ENCODE measurements at places on chromosomes 1 and 21.
A peak's percentile ranks its signal among the peaks of the same experiment; 100 is the strongest.

- no peak for DNase-seq
Observed at GRCh38 chr1:201893431-201893830, 4.7 kb downstream of the SHISA4 start.

GRCh38 chr1:41682845-41683625 lies 198.6 kb upstream of the EDN2 start:
- no peak for DNase-seq

DNA sequence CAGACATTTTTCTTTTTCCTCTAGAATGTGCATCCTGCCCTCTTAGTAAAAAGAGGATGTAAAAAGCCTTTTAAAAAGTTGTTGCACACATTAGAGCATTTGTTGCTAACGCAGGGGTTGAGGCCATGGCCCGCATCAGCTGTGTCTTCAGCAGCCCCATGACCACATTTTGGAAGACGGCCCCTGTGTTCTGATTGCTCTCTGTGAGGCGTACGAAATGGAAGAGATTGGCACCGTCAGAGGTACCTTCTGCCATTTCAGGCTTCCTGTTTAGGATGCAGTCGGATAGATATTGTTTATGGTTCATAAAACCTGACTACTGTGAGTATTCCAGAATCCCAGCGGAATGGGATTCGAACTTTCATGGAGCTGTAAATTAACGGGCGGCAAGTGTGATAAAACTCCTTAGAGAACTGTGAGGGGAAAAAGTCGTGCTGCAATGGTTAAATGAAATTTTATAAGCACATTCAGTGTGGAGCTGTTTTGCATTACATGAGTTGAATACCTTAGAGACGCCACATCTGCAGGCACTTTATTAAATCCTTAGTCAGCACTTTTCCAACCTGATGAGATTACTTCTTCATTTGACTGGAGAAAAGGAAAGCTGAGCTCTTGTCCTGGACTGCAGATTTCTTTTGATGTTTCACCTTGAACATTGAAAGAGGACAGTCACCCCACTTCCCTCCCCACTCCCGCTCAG lies 273.9 kb downstream of the TM2D1 start:
- DNase-seq = peak; percentile 82

DNA sequence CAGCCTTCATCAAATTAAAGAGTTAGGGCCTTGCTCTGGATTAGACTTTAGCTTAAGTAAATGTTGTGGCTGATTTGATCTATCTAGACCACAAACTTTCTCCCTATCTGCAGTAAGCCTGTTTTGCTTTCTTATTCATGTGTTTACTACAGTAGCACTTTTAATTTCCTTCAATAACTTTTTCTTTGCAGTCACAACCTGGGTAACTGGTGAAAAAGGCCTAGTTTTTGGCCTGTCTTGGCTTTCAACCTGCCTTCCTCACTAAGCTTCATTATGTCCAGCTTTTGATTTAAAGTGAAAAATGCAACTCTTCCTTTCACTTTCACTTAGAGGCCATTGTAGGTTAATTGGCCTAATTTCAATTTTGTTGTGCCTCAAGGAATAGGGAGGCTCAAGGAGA lies 12.5 kb upstream of the LPGAT1 start:
- DNase-seq = no peak

DNA sequence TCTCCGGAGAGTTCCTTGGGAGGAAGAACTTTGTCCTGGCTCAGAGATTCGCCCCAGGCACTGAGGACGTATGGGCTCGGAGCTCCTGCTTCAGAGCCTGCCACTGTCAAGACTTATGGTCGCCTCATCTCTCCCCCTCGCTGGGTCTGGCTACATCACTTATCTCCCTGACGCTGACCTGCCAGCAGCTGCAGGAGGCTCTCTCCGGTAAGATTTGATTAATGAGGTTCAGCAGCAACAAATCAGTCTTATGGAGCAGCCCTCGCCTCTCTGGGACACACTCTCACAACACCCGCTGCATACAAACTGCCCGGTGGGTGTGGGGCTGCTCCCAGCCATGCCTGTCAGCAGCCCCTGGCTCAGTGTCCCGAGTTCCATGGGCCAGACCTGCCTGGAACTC lies 297.8 kb downstream of the RRAGC start:
- no peak for DNase-seq

GRCh38 chr1:36523850-36524249 lies 41.1 kb upstream of the CSF3R start:
- DNase-seq = no peak

DNA sequence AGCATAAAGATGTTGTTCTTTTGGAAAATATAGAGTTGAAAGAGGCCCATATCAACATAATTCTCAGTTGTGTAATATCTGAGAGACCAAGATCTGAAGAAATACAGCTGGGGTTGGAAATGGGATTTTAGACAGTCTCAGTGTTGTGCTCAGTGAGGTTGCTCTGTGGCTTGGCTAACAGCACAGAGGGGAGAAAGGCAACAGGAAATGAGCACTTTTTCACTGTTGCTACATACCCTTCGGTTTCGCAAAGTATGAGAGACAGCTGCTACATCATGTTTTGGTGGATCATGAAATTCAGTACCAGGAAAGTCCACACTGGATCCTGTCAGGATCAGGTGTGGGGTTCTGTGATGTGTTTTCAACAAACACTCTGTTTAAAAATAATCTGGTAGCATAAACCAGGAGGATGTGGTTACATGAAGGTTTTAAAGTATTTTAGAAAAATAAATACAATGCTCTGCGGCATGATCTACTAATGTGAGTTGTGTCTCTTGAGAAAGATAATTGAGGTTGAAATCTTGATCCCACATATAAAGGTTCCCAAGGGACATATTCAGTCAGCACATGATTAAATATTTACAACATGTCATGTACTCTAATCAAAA lies 7.0 kb upstream of the GPR88 start:
- DNase-seq = no peak

DNA sequence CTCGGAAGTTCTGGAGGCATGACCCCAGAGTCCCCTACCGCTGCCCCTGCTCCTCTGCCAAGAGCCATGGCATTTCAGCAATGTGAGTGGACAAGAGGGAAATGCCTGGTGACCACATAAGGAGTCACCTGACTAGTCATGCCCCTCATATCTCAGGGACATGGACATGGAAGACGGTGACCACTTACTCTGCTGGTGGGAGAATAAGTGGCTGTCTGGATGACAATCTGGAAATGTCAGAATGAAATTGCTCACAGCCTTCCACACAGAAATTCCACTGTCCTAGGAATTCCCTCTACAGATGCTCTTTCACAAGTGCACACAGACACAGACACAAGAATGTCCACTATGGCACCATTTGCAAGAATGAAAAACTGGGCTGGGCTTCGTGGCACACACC lies 24.3 kb upstream of the PLEKHG5 start:
- DNase-seq = no peak

DNA sequence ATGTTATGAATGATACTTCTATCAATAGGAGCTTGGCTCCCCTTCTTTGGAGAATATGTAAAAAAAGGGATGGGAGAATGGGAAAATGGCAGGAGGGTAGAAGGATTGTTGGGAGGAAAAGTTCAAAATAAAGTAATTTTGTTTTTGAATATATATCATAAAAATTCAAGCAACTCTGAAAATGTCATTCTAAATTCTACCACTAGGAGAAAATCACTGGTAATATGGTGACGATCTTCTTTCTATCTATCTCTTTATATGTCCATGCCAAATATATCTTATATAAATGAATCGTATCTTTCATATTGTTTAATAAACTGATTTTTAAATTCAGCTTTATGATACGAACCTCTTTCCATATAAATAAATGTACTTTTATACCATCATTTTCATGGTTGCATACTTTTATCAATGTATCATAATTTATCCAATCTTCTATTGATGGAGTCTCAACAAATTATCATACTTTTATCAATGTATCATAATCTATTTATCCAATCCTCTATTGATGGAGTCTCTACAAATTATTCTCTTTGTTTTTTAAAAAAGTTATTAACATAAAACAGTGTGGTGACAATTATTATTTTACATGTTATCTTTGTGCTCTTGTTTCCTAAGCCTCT lies 73.7 kb upstream of the MARK1 start:
- DNase-seq = no peak
